Natural killer cell treated with Interleukin-12 subunit alpha and Interleukin-12 subunit beta and Interleukin-15 and Interleukin-18, amount 100 ng/mL, for 72 hours (primary cell): ENCODE measurements at places on chromosomes 3 and 15. TPM values are rescaled to one million over a fixed set of nuclear protein-coding genes. Genes with fewer than 3 reads are reported as not detected.

- DNase-seq = no peak
These were observed 151.4 kb downstream of the TIGIT start for GRCh38 chr3:114445233-114445632.

DNA sequence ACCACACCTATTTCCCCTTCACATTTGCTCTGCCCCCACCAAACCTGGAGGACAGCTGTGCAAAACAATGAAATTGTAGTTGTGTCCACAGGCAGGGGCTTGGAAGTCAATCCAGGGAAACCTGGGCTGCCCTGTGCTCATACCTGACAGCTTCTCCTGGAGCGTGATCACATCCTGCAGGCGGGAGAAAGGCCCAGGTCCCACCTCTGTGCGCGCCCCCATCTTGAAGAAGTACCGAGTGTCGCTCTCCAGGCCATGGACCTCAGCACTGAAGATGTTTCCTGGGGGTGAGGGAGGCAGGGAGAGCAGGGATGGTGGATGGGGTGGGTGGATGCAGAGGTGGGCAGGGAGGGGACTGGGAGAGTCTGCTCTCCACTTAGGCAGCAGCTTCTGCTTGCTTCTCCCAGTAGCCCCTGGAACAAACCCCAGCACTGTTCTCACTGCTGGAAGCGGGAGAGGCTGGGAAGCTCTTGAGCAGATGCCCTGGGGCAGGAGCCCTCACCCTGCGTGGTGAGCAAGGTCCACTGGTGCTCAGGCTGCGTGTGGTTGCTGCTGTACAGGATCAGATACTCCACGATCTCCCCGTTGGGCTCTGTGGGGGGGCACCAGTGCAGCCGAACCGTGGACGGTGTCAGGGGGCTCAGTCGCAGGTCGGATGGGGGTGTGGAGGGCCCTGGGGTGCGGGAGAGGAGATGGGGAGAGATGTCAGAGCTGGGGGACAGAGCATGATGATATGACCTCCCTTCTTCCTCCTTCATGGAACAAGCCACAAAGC is 10.7 kb upstream of the IGDCC3 start:
- DNase-seq = no peak

- no peak for DNase-seq
These were observed 175.1 kb upstream of the TSC22D2 start for GRCh38 chr3:150232992-150233451.

The CD80 gene
- 1.7 TPM for total RNA-seq

DNA sequence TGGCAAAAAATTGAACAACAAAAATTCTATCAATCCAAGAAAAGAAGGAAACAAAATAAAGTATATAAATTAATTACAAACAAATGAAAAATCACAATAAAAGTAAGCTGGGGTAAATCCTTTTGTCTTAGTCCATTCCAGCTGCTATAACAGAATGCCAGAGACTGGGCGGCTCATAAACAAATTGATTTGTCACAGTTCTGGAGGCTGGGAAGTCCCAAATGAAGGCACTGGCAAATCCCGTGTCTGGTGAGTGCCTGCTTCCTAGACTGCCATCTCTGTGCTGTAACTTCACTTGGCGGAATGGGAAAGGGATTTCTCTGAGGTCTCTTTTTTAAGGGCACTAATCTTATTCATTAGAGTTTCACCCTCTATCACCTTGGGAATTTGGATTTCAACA is 53.6 kb upstream of the RPL35A start:
- no peak for DNase-seq

The LSM3 gene
- 15.2 TPM for total RNA-seq

- DNase-seq = no peak
These were observed 244.1 kb downstream of the LPP start for GRCh38 chr3:188397766-188398705.

DNA sequence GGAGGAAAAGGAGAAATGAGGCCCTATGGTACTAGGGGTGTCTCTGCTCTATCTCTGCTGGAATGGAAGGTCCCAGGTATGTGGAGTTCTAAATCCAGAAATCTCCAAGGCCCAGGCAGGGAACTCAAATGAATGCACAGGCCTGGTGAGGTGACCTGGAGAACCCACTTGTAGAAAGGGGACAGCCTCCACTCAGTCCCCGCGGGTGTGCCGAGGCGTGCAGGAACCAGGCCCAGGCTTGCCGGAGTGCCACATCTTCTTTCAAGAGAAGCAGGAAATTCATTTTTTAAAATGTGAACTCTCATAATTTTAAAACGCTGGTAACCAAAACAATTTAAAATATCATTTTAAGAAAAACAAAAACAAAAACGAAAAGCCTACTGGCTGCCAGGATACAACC is 32.2 kb upstream of the ADCY5 start:
- DNase-seq = no peak

- DNase-seq = no peak
These were observed 211.1 kb upstream of the GADL1 start for GRCh38 chr3:31105438-31106077.
